SHP77 (cell line): ENCODE measurements at places on chromosomes 13 and 19.
A peak's percentile ranks its signal among the peaks of the same experiment; 100 is the strongest.

DNA sequence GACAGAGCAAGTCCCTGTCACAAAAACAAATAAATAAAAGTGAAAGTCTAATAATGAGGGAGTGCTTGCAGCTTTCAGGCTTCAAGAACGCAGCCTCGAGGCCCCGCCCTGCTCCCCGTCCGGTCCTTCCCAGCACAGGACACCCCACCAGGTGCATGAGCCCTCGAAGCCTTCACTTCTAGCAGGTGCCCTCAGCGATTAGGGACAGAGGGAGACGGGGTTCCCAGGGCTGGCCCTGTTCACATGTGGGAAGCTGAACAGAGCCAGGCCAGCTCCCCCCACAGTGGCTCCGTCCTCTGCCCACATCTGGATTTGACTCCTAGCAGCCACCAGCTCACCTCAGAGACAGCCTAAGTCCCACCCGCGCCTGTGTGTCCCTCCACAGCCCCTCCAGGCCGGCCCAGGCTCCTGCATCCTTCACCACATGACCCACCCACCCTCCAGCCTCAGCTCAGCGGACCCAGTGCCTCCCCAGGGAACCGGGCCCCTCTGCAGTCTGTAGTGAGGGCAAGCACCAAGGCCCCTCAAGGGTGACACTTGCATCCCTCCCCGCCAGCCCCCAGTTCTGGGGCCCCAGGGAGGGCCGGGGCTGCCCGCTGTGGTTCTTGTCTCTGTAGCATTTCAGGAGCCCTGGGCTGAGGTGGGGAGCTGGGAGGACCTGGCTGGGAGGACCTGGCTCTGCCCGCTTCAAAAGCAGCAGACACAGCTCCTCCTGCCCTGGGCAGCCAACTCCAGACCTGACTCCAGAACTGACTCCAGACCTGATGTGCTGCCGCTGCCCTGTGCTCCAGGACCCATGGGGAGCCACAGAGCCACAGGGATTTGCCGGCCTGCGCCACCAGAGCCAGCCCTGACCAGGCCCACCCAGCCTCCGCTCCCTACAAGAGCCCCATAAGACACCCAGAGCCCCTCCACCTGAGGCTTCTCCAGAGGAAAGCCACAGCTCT, 27.2 kb downstream of the GPX4 start:
- DNase-seq: no peak

DNA sequence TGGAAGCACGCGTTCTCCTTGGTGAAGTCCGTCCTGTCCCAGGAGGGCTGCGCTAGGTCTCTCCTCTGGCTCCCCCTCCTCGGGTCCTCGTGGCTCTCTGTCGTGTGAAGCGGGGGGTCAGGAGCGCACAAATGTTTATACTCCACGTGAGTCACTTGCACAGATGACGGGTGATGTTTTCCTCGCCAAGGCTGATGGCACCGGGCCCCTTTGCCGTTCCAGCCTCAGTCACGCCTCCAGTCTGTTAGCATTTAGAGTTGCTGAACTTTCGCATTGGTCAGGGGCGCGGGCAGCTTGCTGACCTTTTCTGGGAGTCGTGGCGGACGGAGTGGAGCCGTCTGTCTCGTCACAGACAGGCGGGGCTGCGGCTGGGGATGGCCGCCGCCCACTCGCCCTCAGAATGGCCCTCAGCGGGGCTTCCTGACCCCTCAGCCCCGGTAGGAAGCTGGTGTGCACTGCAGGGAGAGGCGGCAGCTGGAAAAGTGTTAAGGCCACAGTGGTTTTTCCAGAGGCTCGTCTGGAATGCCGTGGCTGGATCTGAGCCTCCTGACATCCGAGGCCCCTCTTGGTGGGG, 13.7 kb downstream of the KLHL26 start:
- DNase-seq: no peak

- DNase-seq: no peak
Measured at GRCh38 chr19:23801803-23802202, 43.1 kb upstream of the ZNF681 start.

DNA sequence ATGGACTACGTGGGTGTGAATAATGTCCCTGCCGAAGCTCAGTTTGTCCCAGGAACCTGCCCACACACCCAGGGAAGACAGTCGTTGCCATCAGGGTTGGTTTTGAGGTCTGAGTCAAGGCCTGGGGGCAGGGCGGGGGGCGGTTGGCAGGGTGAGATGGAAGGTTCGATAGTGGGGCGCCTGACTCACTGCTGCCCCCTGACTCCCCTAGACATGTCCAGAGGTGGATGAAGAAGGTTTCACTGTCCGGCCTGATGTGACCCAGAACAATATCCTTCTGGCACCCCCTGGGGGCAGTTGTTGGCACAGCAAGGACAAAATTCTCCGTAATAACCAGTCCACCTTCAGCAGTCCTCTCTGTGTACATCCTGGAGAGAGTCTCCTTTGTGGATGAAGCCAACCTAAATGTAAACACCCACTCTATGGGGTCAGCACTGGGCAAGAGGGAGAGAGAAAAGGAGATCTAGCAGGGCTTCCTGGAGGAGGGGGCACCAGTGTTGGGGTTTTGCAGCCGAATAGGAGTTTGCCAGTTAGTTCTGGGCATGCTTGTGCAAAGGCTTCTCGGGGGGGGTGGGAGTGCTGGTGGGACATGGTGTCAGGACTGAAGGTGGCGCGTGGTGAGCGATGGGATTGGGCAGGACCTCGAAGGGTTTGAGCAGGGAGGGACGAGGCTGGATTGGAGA, 19.6 kb upstream of the B3GNT3 start:
- no peak for DNase-seq

- DNase-seq: peak; percentile 99
Measured at GRCh38 chr13:112735791-112736190, 46.0 kb downstream of the ATP11A start.

GRCh38 chr19:41701401-41702075, 6.9 kb upstream of the CEACAM5 start:
- peak; percentile 18 for DNase-seq

GRCh38 chr19:44942067-44942571, at the start of gene APOC4:
Gene APOC4 (plus strand): TSS chr19:44942237. CDS start chr19:44942278, 41 bp downstream.
- no peak for DNase-seq

- DNase-seq: peak; percentile 94
Measured at GRCh38 chr19:1039646-1040475, at the start of gene ABCA7. Gene ABCA7 (plus strand): TSS chr19:1040107. CDS start chr19:1041362, 1,255 bp downstream.

DNA sequence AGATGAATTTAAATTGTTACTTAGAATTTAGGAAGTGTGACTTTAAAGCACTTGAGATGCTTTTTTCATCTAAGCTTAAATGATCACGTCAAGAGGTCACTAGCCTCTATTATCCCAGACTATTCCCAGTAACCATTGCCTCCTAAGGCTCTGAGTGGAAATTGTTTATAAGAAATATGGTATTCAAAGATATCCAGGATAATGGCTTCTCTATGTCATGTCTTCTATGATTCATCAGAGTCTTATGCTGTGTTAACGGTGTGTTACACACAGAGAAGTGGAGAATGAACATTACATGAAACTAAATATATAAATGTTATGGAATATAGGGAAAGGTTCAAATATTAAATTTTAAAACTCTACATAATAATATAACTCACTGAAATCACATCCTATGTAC, 79.8 kb upstream of the NBEA start:
- DNase-seq: no peak

- no peak for DNase-seq
Measured at GRCh38 chr13:40170982-40171381, 495.5 kb downstream of the FOXO1 start.

GRCh38 chr13:20270163-20270865, 38.2 kb upstream of the GJB6 start:
- no peak for DNase-seq

DNA sequence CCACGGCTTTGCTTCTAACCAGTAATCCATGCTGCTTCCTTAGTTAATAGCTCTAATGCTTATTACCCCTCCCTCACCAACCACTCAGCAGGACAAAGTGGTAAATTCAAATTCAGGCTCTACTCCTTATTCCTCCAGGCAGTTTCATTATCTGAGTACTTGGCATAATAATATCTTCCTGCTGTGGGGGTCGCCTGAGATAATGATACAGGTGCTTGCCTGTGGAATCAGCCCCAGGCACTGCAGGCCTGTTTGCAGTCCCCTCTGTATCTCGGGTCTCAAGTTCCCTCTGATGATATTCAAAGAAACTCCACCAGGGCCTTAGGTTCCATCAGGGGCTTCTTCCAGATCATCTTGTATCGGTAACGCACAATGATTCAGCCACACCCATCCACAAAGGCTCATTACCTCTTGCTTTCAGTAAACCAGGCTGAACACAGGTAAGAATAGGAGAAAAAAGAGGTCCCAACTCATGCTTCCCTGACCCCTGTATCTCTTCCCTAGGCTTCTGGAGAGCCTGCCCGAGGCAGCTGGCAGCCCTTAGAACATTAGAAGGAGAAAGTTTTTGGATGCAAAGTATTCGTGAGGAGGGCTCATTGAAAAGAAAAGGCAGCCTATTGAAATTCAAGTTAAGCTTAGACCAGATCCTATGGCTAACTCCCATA, 14.3 kb upstream of the FOXO1 start:
- no peak for DNase-seq

- peak; percentile 75 for DNase-seq
Measured at GRCh38 chr13:83907196-83907989, 25.1 kb upstream of the SLITRK1 start.

DNA sequence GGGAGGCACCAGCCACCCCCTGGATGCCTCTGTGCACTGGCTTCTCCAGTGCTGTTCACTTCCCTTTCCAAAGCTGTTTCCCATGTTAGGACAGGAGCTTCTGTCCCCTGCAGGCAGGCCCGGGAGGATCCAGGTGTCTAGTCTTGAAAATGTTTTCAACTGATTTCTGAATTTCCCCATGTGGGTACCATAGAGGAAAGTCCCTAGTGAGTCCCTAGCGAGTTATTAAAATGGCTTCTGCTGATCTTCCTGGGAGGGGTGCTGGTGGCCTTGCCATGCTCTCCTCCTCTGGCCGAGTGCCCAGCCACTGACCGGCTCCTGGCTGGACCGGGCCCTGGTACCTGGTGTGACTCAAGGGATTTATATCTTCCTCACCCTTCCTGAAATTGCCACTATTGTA, 5.2 kb upstream of the ANKRD10 start:
- no peak for DNase-seq

GRCh38 chr13:29893438-29893837, 43.0 kb upstream of the UBL3 start:
- DNase-seq: no peak

- no peak for DNase-seq
Measured at GRCh38 chr13:92947770-92948434, 278.7 kb upstream of the GPC6 start.

- DNase-seq: no peak
Measured at GRCh38 chr19:16623066-16623465, 4.9 kb downstream of the MED26 start.

DNA sequence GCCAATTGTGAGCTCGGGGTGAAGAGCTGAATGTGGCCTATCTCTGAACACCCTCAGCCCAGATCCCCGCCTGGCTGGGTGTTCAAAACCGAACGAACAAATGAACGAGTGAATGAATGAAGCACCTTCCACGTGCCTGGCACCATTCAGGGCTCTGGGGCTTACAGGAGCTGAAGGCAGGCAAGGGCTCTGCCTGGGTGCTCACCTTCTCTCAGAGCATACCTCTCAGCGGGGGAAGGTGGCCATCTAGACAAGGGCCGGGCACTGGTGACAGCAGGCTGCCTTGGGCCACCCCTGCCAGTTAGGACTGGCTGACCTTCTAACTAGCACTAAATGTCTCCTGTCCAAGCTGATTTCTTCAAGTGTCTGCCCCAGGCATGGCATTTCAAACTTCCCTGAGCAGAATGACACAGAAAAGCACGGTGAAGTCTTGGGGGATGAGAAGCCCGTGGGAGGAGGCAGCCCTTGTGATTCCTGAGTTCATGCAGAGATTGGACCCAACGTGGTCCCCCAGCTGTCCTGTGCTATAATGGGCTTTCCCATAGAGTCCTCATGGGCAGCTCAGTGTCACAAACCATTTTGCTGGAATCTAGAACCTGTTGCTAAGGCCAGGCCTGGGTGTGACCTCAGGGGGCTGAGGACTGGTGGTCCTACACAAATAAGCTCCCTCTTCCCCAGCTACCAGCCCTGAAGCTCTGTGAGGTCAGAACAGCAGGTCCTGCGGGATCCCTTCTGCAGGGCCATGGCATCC, 27.9 kb upstream of the VSTM2B start:
- no peak for DNase-seq

DNA sequence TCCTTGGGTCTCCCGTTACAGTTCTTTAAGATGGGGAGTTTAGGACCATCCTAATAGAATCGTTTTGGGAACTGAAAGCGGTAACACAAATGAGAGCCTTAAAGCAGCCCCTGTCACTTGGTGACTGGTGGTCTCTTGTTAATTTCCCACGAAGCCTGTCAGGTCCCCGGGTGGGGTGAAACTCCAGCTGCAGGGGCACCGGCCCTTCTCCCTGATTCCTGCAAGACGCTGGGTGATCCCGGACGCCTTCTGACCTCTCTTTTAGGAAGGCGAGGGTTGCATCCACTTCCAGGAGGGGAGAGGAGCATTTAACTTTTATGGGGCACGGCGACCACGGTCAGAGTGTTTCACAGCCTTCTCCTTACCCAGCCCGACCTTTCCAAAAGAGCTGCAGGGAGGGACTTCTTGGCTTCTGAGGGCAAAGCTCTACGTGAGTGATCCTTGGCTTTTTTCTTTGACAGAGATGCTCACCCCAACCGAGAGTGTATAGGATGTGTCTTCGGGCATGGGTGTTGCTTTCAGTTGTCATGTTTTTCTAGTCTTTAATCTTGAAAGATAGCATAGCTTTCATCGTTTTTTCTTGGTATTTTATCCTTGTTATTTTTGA, 688 bp downstream of the ZNF225 start:
- no peak for DNase-seq
